SK-N-SH (cell line): ENCODE measurements at places on chromosomes 12 and 14.

- no peak for DNase-seq
Measured at GRCh38 chr14:88929656-88930436, 105.4 kb downstream of the TTC8 start.

GRCh38 chr12:74985293-74985985 is 224.2 kb downstream of the KCNC2 start:
- DNase-seq, result no peak

- peak; percentile 33 for DNase-seq
Measured at GRCh38 chr12:122860854-122861586, 25.8 kb downstream of the HIP1R start.

DNA sequence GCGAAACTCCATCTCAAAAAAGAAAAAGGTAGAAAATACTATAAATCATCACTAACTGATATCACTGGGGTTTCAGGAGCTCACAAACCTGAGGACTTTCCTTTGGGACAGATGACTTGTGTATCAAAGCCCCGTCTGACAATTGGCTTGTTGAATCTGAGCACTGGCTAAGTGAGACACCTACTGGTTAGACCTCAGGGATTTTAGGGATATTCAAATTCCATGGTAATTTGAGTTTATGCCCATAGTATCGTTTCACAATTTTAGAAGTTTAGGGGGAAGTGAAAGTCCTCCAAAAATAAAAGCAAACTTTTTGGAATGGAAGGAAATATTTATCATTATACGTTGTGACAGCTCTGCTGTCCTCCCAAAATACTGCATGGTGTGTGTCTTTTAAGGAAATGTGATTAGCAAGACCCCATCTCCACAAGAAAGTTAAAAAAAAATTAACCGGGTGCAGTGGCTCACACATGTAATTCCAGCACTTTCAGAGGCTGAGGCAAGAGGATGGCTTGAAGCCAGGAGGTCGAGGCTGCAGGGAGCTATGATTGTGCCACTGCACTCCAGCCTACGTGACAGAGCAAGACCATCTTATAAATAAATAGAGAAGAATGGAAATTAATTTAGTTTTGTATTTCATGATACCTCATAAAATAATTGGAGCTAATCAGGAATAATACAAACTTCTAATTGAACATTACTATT is 49.2 kb downstream of the FBXL14 start:
- no peak for DNase-seq

GRCh38 chr14:22844221-22845102 is 8.1 kb downstream of the MMP14 start:
- no peak for DNase-seq

- DNase-seq, result no peak
Measured at GRCh38 chr12:2317772-2318171, 265.0 kb downstream of the CACNA1C start.

DNA sequence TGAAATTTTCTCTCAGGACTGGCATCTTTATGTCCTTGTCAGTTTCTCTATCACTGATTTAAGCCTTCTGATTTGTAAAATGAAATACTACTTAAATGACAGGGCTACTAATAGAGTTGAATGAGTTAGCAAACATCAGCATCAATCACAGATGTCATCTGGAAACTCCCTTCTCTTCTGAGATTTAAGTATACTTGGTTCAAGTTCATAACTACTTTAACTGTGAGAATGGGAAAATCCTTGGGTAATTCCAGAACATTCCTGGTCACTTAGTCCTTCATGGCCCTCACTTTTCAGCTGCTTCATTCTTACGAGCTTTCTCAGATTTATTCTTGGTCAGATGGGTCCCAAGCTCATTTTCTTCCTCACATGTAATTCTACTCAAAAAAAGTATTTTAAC is 1655.3 kb upstream of the FLRT2 start:
- no peak for DNase-seq

DNA sequence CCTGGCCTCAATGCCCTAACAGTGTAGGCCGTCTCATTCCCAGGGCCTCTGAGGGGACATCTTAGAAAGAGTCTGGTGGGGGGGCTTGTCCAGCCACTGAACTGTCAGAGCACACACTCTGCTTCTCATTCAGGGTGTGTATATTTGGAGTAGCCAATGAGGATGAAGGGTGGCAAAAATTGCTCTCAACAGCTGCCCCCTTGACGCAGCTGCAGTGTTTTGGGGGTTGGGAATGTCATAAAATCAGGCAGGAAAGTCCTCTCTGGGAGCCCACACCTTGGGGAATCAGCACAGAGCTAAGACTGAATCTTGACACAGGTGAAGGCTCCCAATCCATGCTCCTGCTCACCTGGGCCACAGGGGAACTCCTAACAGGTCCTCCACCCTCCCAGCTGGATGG is 1.5 kb downstream of the RASAL1 start:
- DNase-seq, result no peak

GRCh38 chr14:36313206-36313605 is 7.2 kb downstream of the MBIP start:
- no peak for DNase-seq

- DNase-seq, result no peak
Measured at GRCh38 chr12:104360157-104360556, 56.6 kb downstream of the EID3 start.

DNA sequence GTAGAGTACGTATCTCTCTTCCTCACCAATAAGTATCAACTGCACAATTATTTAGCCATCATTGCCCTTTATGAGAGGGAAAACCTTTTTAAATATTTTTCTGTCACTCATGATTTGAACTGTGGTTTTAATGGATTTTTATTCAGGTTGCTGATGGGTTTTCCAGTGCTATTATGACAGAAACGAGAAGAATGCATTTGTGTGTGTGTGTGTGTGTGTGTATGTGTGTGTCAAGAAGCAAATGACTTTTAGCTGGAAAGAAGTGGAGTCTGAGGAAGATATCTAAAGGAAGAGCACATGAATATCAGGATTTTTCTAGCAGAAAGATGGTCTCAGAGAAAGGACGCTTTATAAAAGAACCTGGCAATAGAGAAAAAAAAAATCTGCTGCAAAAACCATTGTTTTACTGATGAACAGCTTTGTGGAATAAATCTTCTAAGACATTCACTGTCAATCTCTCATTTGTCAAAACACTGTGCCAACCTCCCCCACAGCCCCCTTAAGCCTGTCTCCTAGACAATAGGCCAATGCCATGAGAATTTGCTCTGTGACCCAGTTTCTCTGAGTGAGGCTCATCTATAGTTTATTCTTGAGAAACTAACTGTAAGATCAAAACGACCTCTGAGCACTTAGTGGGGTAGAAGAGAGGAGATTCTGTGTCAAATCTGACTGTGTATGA is 417.7 kb downstream of the FLRT2 start:
- DNase-seq, result no peak

DNA sequence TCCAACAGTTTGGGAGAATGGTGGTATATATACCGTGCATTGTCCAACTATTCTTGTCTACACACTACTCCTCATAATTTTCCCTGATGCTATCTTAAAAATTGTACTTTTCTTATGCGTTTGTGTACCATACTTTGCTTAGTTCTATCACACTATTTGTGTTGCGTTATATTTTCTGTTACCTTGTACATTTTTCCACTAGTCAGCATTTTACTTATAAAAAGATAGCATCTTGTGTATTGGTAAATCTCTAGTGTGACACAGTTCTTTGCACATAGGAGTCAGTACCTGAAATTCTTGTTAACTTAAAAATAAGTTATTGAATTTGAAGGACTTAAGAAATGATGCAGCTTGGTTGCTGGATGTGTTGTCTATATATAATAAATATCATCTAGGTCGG is 201.8 kb upstream of the LMO3 start:
- DNase-seq, result no peak

DNA sequence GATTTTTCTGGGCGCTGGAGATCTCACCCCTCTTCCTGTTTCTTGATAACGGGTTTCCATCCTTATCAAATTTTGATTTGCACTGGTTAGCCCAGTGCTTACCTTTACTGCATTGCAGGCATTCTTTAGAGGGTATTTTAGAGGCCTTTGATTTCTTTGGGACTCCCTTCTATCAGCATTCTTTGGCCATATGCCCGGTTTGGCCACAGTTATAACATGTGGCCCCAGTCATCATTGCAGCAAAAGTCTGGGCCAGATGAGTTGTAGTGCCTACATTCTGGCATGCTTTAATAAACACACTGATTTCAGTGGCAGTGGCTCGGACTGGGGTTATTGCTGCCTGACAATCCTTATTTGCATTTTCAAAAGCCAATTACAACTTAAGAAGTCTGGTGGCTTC is 82.3 kb downstream of the KCNMB4 start:
- DNase-seq, result no peak

- no peak for DNase-seq
Measured at GRCh38 chr12:21580748-21581516, 23.7 kb downstream of the GYS2 start.

DNA sequence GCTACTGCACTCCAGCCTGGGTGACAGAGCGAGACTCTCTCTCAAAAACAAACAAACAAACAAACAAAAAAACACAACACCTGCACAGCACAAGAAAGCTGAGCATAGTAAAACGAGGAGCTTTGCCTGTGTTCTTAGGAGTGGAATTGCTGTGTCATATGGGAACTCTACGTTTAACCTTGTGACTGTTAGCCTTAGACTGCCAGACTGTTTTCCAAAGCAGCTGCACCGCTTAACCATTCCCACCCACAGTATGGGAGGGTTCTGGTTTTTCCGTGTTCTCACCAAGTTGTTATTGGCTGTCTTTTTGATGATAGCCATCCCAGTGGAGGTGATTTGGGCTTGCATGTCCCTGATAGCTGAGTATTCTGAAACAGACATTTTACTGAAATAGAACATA is 9.2 kb downstream of the WNT5B start:
- no peak for DNase-seq

DNA sequence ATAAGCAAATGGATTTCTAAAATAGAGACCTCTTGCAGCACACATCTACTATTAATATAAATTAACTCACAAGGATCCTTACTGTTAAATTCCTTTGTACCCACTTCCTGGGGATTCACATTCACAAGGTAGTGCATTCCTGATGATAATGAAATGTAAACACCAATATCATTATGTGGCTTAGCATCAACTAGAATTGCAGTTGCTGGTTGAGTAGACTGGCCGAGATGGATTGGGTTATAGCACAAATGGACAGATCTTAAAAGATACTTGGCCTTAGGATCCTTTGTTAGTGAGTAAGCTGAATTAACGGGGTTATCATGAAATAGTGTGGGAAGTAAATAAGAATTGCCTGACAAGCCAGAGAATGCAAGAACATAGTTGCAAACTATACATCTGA is 369.1 kb downstream of the AEBP2 start:
- no peak for DNase-seq

DNA sequence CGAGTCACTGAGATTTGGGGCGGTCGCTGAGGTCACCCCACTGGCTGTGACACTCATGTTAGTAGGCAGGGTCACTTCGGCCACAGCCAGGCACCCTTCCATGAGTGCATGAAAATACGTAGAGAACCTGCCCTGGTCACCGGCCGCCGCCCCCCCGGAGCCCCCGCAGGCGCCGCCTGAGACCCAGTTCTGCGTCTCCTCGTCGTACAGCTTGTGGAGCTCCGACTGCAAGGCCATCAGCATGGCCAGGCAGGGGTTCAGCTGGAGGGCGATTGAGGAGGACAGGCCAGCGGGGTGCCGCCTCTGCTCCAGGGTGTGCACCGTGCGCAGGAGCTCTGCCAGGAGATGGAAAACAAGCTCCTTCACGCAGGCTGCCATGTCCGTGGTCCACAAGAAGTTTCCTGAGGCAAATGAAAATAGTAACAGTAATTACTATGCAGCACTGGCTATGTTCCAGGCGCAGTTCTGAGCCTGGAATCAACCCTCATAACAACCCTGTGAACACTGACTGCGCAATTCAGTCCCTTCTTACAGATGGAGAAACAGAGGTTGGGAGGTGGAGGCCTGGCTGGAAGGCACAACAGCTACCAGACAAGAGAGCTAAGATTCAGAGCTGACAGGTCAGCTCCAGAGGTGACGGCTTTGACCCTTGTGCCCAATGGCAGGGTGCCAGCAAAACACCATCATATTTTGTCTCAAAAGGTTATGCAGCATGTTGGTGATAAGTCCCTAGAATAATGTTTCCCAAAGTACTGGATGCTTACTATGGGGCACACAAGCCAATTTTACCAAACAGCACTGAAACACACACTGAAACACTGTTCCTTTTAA is 59.9 kb downstream of the TRAFD1 start:
- no peak for DNase-seq

DNA sequence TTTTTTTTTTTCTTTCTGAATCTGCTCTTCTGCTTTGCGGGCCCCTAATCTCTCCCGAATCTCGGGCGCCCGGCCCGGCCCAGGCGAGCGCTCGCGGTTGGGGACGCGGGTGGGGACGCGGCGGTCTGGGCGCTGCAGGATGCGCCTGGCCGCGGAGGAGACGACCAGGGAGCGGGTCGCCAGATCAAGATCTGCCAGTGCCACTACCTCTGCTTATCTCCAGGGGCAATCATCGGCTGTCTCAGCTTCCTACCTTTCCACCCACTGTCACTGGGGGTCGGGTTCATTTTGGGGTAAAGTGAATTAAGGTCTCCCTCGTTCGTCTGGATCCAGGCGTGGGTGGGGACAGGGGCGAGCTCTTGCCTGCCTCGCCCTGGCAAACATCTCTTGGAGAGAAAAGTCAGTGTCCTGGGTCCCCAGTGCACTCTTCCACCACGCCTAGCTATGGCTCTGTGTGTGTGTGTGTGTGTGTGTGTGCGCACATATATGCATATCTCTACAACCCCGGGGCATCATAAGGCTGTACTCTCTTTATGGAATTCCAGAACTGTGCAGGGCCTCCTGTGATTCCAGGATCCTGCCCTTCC is 422.3 kb downstream of the VRK1 start:
- DNase-seq, result peak; percentile 10

DNA sequence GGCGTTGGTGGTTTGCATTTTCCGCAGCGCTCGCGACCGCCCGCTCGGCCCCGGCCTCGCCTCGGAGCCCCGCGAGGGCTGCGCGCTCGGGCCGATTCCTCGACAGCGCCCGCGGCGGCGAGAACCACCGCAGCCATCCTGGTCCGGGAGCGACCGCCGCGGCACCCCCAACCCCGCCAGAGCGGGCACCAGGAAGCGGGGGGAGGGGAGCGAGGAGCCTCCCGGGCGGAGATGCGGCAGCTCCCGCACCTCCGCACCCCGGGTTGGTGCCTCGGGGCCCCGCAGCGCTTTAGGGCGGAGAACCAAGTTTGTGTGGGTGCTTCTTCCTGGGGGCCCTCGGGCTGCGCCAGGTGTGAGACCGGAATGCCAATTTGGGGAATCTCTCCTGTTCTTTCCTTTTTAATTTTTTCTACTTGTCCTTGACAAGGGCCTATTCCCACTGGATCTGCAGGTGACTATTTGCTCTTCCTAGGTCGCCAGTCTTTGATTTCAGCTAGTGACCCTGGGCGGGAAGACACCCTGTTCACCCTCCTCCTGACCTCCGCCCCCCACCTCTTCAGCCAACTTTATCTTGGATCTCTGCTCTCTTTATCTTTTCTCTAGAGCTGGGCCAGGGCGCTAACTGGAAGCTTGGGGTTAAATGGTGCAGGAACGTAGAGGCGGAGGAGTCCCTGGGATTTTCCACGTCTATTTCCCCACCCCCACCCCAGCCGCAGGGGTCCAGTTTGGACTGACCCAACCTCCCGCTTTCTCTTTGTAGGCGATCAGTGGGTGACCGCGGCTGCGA is at the start of gene SOCS2:
SOCS2 (plus strand) TSS at position 751 of the 787 bp plus-strand sequence. CDS start 223 bp downstream, outside the sequence.
- peak; percentile 84 for DNase-seq

DNA sequence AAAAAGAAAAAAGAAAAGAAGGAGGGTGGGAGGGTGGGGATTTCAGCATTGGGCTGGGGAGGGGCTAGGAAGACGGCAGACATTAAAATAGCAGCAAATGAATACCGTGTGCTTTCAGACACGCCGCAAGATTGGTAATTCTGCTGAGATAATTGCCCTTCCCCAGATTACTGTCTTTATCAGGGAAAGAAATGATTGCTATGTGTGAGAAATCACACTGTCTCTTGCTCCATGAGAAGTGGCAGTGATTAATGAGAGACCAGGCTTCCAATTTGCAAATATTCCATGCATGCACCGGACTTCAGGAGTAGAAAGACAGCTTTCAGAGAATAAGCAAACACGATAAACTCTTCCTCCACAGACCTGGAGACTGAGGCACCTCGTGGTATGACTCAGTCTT is 7.6 kb upstream of the KCNA5 start:
- no peak for DNase-seq
